Neural crest cell (in vitro differentiated cells): ENCODE measurements at places on chromosomes 6 and 20. TPM values are rescaled to one million over a fixed set of nuclear protein-coding genes. Genes with fewer than 3 reads are reported as not detected.

- H3K27me3 ChIP-seq = no peaks in the 10 kb centered on the region
- H3K4me1 ChIP-seq = no peaks in the 10 kb centered on the region
- H3K27ac ChIP-seq = no peak overlapping the region
Measured at GRCh38 chr6:156420172-156420993, 356.8 kb upstream of the ARID1B start.

DNA sequence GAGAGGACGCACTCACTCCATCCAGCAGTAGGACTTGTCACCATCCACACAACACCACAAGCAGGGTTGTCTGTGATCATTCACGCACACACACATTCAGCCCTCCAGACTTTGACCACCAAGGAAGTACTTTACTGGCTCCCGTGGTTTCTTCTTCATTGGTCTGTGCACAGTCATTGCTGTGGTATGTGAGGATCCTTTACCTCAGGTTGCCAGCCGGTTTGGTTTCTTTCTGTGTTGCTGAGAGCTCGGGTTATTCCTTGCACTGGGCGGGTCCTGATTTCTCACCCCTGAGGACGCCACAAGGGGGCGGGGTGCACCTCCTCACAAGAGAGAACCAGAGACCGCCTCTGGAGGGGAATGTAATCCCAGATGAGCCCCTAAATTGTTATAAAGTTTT, 11.2 kb downstream of the SLC35A1 start:
- no peaks in the 10 kb centered on the region for H3K27me3 ChIP-seq
- no peaks in the 10 kb centered on the region for H3K4me1 ChIP-seq
- no peak overlapping the region for H3K27ac ChIP-seq
- H3K36me3 ChIP-seq = peaks cover 6% of the 10 kb centered on the region

GRCh38 chr6:74577619-74578018, 628.2 kb downstream of the COL12A1 start:
- no peak overlapping the region for H3K4me3 ChIP-seq
- H3K36me3 ChIP-seq = no peaks in the 10 kb centered on the region
- peak overlapping the region; percentile 89 for H3K27ac ChIP-seq
- H3K27me3 ChIP-seq = no peaks in the 10 kb centered on the region
- no peak for DNase-seq

- peaks cover 2% of the 10 kb centered on the region for H3K27me3 ChIP-seq
- no peak overlapping the region for H3K27ac ChIP-seq
- no peak overlapping the region for H3K4me3 ChIP-seq
- no peaks in the 10 kb centered on the region for H3K4me1 ChIP-seq
- peaks cover 5% of the 10 kb centered on the region for H3K36me3 ChIP-seq
- no peak for DNase-seq
Measured at GRCh38 chr6:17242087-17242486, 39.1 kb upstream of the RBM24 start.

GRCh38 chr20:56438284-56438683, 26.2 kb downstream of the CASS4 start:
- H3K27me3 ChIP-seq = no peaks in the 10 kb centered on the region
- no peaks in the 10 kb centered on the region for H3K36me3 ChIP-seq
- H3K4me3 ChIP-seq = no peak overlapping the region
- no peak for DNase-seq
- H3K4me1 ChIP-seq = peaks cover 10% of the 10 kb centered on the region

GRCh38 chr6:107730106-107730505, 94.0 kb downstream of the SCML4 start:
- H3K4me1 ChIP-seq = peaks cover 5% of the 10 kb centered on the region
- H3K27me3 ChIP-seq = no peaks in the 10 kb centered on the region
- H3K4me3 ChIP-seq = no peak overlapping the region
- no peak overlapping the region for H3K27ac ChIP-seq
- no peak for DNase-seq
- no peaks in the 10 kb centered on the region for H3K36me3 ChIP-seq

DNA sequence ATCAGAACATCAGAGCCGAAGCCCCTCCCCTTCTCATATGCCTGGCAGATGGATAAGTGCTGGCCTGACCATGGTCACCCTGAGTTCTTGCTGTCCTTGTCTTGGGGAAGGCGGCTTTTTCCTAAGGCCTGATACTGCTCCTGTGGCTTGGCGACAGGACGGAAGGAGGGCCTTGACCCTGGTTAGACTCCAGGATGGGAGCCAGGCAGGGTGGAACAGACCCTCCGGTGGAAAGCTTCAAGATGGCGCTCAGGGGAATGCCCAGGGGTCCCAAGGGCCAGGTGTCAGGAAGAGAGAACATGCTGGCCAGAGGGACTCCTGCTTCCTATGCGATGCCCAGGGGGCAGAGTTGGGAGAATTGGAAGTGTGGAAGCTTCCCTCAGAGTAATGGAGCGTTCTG, 29.6 kb downstream of the ADA start:
- no peak for DNase-seq
- no peak overlapping the region for H3K27ac ChIP-seq
- peaks cover 16% of the 10 kb centered on the region for H3K36me3 ChIP-seq
- H3K4me1 ChIP-seq = no peaks in the 10 kb centered on the region
- no peaks in the 10 kb centered on the region for H3K27me3 ChIP-seq

DNA sequence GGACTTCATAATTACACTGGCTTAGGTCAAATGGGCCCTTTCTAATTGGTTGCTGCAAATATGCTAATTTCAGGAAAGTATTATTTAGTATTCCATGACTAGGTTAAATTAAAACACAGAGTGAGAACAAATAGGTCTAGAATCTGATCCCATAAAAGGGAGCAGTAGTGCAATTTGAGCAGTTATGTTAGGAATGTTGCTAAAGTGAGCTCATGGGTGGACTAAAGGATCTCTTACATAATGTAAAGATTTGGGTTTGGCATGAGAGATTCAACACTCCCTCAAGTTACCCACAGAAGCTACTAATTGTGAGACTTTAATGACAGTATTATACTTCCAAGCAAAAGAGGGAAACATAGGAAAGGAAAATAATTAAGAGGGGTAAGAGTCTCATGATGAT, 109.1 kb downstream of the C6orf58 start:
- no peak overlapping the region for H3K27ac ChIP-seq
- no peak overlapping the region for H3K4me3 ChIP-seq
- no peak for DNase-seq

- H3K27me3 ChIP-seq = no peaks in the 10 kb centered on the region
- no peak overlapping the region for H3K27ac ChIP-seq
- DNase-seq = no peak
- no peak overlapping the region for H3K4me3 ChIP-seq
Measured at GRCh38 chr20:13174402-13174801, 46.7 kb upstream of the ISM1 start.

DNA sequence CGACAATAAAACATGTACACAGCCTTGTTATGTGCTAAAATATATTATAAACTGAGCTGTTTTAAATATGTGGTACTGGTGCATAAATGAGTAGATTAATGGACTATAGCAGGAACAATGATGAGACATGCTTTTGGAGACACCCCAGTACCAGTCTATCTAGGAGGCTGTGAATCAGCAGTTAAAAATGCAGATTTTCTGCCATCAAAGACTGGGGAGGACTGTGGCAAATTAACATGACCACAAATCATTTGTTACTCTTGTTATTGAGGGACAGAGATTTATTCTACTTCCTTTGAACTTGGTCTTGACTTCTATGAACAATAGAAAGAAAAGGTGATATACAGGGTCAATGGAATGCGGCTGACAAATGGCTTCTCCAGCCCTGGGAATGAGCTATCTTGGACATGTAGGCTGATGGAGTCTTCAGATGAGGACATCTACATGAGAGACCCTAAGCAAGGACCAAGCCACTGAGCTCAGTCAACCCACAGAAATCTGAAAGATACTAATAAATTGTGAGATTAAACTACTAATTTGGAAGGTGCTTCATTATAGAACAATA, 551.7 kb upstream of the GJE1 start:
- DNase-seq = no peak
- H3K4me3 ChIP-seq = no peak overlapping the region

GRCh38 chr20:34001378-34001777, 7.7 kb downstream of the RALY start:
- no peak overlapping the region for H3K27ac ChIP-seq
- H3K4me1 ChIP-seq = peaks cover 60% of the 10 kb centered on the region
- no peak for DNase-seq
- peaks cover 6% of the 10 kb centered on the region for H3K36me3 ChIP-seq
- no peaks in the 10 kb centered on the region for H3K27me3 ChIP-seq

- no peak overlapping the region for H3K4me3 ChIP-seq
- H3K4me1 ChIP-seq = peaks cover 10% of the 10 kb centered on the region
- no peaks in the 10 kb centered on the region for H3K27me3 ChIP-seq
- no peaks in the 10 kb centered on the region for H3K36me3 ChIP-seq
Measured at GRCh38 chr20:14865169-14865568, 527.8 kb upstream of the FLRT3 start.

- H3K4me1 ChIP-seq = no peaks in the 10 kb centered on the region
- DNase-seq = no peak
- H3K4me3 ChIP-seq = no peak overlapping the region
- peaks cover 7% of the 10 kb centered on the region for H3K36me3 ChIP-seq
Measured at GRCh38 chr6:17474289-17474688, 80.9 kb downstream of the CAP2 start.

DNA sequence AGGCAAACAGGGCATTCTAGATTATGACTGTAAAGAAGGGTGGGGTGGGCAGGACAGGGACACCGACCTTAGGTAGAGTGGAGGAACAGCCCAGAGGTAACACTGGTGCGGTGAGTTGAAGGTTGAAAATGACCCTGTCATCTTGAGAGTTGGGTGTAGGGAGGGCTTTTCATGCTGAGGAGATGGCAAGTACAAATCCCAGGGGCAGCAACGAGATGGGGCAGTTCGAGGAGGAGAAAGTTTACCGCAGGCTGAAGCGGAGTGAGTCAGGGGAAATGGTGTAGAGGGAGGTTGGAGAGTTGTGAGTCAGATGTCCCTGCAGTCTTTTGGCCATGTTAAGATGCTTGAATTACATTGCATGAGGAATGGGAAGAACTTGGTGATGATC, 101.1 kb downstream of the HIVEP1 start:
- H3K4me1 ChIP-seq = peaks cover 24% of the 10 kb centered on the region
- no peak for DNase-seq
- H3K27me3 ChIP-seq = no peaks in the 10 kb centered on the region
- H3K36me3 ChIP-seq = peaks cover 27% of the 10 kb centered on the region
- peak overlapping the region; percentile 14 for H3K27ac ChIP-seq

DNA sequence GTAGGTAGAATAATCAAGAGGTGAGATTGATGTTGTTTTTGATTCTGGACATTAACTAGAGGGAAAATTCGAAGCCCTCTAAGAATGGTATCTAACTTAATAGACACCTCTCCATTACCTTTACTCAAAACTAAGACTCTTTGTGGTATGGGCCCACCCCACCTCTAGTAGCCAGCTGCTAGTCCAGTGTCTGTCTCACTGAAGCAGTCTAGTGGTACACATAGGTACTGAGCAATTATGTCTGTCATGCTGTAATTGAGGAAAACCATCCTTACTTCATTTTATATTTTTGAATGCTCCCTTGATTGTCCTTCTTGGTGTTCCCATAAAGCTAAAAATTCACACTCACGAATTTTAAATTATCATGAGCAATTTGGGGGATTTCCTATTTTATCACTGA, 290.7 kb downstream of the ARHGAP18 start:
- no peaks in the 10 kb centered on the region for H3K36me3 ChIP-seq
- DNase-seq = no peak
- no peaks in the 10 kb centered on the region for H3K27me3 ChIP-seq
- H3K4me3 ChIP-seq = no peak overlapping the region
- no peak overlapping the region for H3K27ac ChIP-seq

DNA sequence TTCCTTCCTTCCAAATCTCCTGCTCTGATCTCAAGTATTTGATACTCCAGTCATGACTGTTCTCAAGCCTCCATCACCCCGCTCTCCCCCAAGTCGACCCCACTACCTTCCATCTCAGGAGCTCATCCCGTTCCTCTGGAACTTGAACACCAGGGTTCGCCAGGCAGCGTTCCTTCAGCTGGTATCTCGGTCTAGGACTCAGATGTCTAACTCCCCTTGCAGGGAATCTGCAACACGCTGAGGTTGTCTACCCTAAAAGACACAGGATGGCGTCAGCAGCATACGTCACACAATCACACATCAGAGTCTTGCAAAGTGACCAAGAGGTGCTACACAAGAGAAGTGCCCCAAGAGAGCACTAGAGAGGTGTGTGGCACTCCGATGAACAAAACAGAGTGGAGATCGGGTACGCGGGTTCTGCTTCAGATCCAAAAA, 706 bp downstream of the ZNF184 start:
- peak; percentile 43 for DNase-seq
- peak overlapping the region; percentile 91 for H3K4me3 ChIP-seq
- peaks cover 38% of the 10 kb centered on the region for H3K4me1 ChIP-seq
- peak overlapping the region; percentile 94 for H3K27ac ChIP-seq

DNA sequence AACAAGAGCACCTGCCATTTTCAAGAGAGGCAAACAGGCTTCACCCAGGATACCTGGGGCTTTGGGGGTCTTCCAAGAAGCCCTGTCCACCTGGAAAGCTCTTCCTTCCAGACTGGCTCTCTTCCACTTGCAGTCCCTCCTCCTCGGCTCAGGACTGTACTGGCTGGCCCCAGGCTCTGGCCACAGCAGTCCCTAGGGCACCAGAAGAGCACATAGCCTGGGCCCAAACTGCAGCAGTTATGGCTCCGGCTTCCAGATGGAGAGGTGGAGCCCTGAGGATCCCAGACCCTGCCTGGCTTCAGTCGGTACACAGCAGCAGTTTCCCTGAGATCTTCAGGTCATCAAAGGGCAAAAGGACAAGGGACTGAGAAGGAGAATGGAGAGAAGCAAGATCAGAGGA, 1.6 kb upstream of the SLC35B2 start:
- H3K27me3 ChIP-seq = peaks cover 21% of the 10 kb centered on the region
- H3K4me1 ChIP-seq = peaks cover 53% of the 10 kb centered on the region
- DNase-seq = no peak
- H3K27ac ChIP-seq = peak overlapping the region; percentile 51
- peak overlapping the region; percentile 90 for H3K4me3 ChIP-seq

DNA sequence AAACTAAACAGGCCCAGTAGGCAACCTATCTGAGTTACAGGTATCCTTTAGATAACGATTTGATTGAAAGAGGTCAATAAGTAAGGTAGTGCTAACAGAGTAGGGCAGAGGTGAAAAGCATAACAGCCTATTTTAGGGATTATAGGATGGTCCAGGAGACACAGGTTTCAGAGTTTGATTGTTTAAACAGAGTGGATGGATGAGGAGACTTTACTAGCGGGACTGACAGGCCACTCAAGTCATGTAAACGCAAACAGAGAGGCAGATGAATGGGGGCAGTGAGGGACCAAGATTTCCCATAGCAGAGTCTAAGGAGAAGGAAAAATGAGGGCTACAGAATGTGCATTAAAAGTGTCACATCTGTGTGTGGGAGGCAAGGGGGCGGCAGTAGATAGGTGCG, 4.8 kb downstream of the NEDD9 start:
- no peak for DNase-seq
- H3K4me1 ChIP-seq = peaks cover 85% of the 10 kb centered on the region
- H3K27me3 ChIP-seq = no peaks in the 10 kb centered on the region

- H3K27ac ChIP-seq = no peak overlapping the region
- peaks cover 94% of the 10 kb centered on the region for H3K27me3 ChIP-seq
- peaks cover 4% of the 10 kb centered on the region for H3K36me3 ChIP-seq
- DNase-seq = no peak
- peak overlapping the region; percentile 33 for H3K4me3 ChIP-seq
- H3K4me1 ChIP-seq = peaks cover 7% of the 10 kb centered on the region
Measured at GRCh38 chr6:28758046-28758817, 165.6 kb downstream of the TRIM27 start.

Gene ATRN
- total RNA-seq = 28.6 and 28.7 TPM in 2 replicates

Gene TREM2
- not detected in 2 replicates for total RNA-seq

Gene OR2B6
- total RNA-seq = not detected in 2 replicates

Gene WFDC2
- total RNA-seq = 7.4 and 8.7 TPM in 2 replicates

Gene IRF4
- 0.30 TPM in 1 of 2 replicates, not detected in the other for total RNA-seq

Gene SPDEF
- total RNA-seq = 0.12 TPM in 1 of 2 replicates, not detected in the other

Gene MUCL3
- not detected in 2 replicates for total RNA-seq

Gene TMEM244
- not detected in 2 replicates for total RNA-seq

Gene SLC16A10
- total RNA-seq = 5.6 and 6.2 TPM in 2 replicates
